ENCODE measurements at places on chromosomes 1 and 21. TPM values are rescaled to one million over a fixed set of nuclear protein-coding genes. Genes with fewer than 3 reads are reported as not detected.

TMEM82 gene
- not detected for total RNA-seq

OR2T11 gene
- not detected for total RNA-seq

OR6N1 gene
- not detected for total RNA-seq

RO60 gene
- 94.3 TPM for total RNA-seq

GUCA2B gene
- not detected for total RNA-seq

NUDT4B gene
- 5.5 TPM for total RNA-seq

ARL8A gene
- 11.8 TPM for total RNA-seq

IVL gene
- not detected for total RNA-seq

SEMA4A gene
- 1.6 TPM for total RNA-seq

CLEC20A gene
- total RNA-seq = not detected

HHIPL2 gene
- total RNA-seq = 2.1 TPM

TCHHL1 gene
- total RNA-seq = not detected

YBEY gene
- 18.8 TPM for total RNA-seq

NBPF11 gene
- total RNA-seq = 4.6 TPM

IKBKE gene
- 16.7 TPM for total RNA-seq
